ENCODE measurements at places on chromosomes 2 and 18. TPM values are rescaled to one million over a fixed set of nuclear protein-coding genes. Genes with fewer than 3 reads are reported as not detected.

The NPHP1 gene
- total RNA-seq = 3.3 TPM

The RSAD2 gene
- not detected for total RNA-seq

The SPATA3 gene
- not detected for total RNA-seq

The VWA3B gene
- total RNA-seq = not detected

The FOXD4L1 gene
- total RNA-seq = not detected

The DLGAP1 gene
- total RNA-seq = 6.0 TPM

The UCN gene
- total RNA-seq = 1.5 TPM

The XIRP2 gene
- total RNA-seq = not detected

The ATG16L1 gene
- total RNA-seq = 23.8 TPM

The FSHR gene
- not detected for total RNA-seq

GRCh38 chr2:7572450-7572849 lies 655.2 kb downstream of the RNF144A start:
- no peak for DNase-seq

DNA sequence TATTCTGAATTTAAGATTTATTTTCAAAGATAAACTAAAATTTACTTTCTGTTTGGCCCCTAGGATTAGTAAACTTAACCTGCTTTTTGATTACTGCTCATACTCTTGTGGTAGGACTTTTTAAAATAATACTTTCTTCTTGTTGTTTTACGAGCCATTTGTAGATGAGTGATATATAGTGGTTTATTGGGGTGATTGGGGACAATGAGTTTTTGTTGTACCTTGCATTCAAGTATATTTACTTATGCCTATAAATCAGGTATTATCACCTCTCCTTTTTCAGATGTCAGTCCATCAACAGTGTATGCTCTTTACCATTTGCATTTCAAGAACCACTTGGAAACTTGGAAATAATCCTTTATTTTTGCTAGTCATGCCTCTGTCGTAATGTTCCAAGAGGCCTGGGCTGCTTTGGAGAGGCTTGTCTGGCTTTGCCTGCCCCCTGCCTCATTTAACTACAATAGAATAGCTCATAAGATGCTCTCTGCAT lies 131.3 kb downstream of the COMMD1 start:
- DNase-seq = no peak

DNA sequence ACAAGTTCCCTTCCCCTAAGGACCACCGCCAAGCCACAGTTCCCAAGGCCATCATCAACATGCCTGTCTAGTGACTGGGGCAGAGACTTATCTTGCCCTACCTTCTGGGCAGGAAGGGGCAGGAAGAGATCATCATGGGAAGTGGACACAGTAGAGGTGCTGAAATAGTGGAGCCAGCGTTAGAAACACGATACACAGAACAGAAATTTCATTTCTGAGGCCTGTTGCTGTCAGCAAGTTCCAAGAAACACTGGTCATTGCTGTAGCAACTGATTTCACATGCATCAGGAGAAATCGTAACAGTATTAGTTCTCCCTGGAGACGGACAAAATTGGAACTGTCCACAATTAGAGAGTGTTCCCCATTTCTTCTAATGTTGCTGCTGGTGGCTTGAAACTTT lies 83.0 kb downstream of the COLEC12 start:
- no peak for DNase-seq

DNA sequence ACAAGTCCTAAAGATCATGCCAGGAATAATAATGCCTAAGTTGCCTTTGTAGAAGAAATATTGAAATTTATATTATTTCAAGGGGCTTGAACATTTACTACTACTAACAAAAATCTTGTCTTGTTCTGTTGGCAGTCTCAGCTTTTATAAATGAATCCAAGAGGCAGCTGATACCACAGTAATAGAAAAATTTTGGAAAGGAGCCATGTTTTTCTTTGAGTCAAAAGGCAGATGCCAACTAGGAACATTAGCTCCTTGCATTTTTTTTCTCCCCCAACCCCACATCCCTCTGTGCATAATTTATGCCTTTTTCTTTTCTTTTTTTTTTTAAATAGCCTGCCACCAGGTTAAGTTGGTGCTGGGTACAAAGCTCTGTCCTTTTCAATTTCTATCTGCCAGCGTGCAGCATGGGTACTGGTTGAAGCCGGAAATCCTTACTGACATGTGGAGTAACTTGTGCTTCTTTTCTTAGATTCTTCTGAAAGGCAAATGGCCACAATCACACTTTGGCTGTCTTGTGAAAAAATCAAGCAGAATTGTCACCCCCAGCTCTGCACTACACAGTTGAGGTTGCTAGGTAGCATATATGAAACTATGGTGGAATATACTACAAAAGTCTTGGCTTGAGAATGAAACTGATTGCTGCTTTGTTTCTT lies 98.8 kb downstream of the RHBDD1 start:
- no peak for DNase-seq

GRCh38 chr2:26241928-26242436 lies 2.5 kb downstream of the HADHA start:
- no peak for DNase-seq

DNA sequence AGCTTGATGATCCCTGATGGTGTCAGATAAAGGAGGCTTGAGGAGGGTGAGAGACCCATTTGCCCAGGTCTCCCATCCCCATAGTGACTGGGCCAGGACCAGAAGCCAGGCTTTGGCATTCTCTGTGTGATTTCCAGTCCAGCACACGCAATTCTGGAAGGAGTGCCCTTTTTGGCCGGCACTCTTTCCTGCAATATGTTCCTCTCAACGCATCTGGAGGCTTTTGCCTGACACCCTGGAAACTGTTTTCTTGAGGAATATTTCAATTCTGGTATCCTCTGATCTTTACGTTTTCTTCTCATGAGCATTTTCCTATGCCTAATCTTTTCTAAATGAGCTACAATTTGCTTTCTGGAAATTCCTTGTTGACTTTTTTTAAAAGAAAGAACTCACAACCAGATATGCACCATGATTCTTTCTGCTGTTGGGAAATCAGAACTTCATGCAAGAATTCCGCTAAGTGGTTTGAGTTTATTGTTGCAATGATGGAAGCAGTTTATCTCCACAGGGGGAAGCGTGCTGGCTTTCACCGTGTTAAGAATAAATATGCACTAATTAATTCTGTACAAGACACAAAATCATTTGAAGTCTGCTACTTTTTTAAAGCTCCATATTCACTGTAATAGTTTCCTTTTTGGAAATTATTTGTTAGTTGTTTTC lies 143.7 kb downstream of the NAPG start:
- no peak for DNase-seq

DNA sequence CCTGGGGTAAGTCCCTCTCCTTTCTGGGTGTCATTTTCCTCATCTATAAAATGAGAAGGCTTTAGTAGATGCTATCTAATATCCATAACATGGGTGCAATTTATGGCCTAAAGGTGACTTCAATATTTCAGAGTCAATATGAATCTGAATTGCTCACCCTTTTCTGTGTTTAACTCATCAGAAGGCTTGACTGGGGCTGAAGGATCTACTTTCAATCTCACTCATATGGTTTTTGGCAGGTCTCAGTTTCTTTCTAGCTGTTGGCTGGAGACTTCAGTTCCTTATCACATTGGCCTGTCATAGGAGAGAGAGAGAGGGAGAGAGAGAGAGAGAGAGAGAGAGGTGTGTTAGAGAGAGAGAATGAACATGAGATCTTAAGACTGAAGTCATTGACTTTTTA lies 343.7 kb upstream of the MEX3C start:
- DNase-seq = no peak

GRCh38 chr2:148814143-148814859 lies 60.7 kb upstream of the KIF5C start:
- DNase-seq = no peak

- DNase-seq = no peak
These were observed 112.5 kb downstream of the NEDD4L start for GRCh38 chr18:58156516-58156915.

DNA sequence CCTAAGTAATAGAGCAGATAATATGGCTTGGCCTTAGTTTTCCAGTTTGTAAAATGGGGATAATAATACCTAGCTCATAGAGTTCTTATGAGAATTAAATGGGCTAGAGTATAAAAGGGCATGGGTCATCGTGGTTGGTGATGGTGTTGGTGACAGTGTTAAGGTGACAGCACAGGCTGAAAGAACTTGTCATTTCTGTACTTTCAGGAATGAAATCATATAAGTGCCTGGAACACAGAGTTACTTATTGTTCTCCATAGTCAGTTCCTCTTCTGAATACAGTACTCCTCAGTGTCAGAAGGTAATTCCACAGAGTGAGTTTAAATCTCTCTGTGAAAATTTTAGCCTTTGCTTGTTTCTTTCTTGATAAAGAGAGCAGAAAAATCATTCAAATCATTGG lies 42.4 kb downstream of the KIF5C start:
- no peak for DNase-seq

- no peak for DNase-seq
These were observed 195.0 kb downstream of the LOXHD1 start for GRCh38 chr18:46461993-46462392.

GRCh38 chr2:165952741-165953211 lies 800 bp downstream of the TTC21B start:
- no peak for DNase-seq

- no peak for DNase-seq
These were observed 87.7 kb downstream of the BCL11A start for GRCh38 chr2:60465736-60466135.

DNA sequence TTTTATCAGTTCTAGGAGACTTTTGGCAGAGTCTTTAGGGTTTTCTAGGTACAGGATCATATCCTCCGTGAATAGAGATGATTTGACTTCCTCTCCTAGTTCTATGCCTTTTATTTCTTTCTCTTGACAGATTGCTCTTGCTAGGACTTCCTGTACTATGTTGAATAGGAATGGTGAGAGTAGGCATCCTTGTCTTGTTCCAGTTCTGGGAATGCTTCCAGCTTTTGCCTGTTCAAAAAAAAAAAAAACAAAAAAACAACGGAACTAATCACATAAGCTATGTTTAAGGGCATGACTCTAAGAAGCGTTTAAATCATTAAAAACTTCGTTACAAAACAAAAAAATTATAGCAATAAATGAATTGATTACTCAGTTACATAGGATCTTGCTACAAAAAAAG lies 145.7 kb downstream of the NUP35 start:
- DNase-seq = no peak

- DNase-seq = no peak
These were observed at the start of gene METTL8 for GRCh38 chr2:171433763-171434012. METTL8 (minus strand) TSS chr2:171433990; CDS start chr2:171392185, 41,805 bp downstream.

DNA sequence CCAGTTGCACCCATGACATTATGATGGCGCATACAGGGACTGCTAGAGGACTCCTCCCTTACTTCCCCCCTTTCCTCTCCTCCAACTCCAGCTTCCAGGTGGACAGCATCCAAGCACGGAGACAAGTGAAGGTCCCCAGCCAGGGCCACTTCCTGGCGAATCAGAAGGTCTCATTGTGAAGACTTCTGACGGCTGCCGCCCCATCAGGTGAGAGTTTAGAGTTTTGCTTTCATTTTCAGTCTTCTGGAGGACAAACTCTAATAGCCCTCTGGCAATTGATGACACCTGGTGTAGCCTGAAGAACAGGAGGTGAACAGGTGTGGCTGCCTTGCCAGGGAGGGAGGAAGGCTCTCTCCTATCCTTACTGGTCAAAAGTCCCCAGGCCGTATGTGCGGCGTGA lies 77.3 kb upstream of the KCNH7 start:
- peak; percentile 58 for DNase-seq

DNA sequence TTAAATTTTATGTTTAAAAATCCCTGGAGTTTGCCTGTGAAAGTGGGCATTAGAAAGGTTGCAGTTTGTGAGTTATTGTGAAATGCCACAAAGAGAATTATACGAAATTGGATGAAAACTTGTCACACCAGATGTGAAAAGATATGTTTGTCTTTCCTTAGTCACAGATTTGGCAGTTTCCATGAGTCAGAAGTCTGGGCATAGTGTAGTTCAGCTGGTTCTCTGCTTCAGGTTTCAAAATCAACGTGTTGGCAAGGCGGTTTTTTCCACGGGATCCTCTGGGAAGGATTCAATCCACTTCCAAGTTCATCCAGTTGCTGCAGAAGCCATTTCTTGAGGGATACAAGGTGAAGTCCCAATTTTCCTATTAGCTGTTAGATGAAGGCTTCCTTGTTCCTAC lies 658.0 kb upstream of the CDH2 start:
- DNase-seq = no peak

DNA sequence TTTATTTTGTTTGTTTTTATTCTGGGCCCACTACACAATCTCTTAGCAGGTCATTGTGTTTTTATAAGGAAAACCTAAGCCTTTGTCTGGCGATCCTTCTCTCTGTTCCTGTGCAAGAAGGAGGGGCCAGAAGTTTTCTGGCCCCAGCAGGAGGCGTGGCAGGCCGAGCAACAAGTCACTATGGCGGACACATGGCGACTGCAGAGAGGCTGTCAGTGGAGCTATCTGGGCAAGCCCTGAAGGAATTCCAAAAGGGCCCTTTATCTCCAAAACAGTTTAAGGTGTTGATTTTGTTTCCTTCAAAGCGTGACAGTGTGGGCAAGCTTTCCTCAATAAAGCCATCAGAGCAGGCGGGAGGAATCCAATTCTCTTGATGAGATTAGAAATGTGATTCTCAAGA lies 118.8 kb upstream of the CTAGE1 start:
- no peak for DNase-seq

- no peak for DNase-seq
These were observed 104.3 kb upstream of the CCDC195 start for GRCh38 chr2:224820283-224820991.

DNA sequence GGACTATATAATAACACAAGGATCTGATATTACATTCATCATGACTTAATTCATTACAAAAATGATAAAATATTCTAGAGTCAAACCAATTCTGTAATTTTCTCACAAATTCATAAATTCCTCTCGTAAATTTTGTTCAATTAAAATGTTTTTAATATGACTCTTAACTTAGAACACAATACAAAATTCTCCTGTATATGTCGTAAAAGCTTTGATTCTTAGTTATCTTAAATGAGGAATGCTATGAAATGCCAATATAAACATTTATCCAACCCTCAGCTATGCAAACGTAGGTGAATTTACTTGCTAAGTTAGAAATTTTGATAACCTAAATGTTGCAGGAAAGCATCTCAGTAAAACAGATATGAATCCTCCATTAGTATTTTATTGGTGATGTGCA lies 28.9 kb downstream of the ARHGAP15 start:
- no peak for DNase-seq

DNA sequence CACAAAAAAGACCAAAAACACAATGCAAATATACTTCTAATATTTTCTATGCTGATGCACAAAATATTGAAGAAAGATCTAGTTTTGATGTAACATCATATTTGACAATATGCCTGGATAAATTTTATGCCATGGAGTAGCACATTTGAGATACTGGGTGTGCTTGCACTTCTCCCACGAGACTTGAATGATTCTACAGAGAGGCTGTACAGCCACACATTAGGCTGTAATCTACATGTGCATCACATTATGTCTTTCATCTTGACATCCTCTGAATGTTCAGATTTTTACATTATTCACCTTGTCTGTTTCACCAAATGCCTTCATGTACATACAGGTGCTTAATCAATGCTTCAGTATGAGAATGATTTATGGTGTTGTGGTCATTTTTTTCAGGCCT lies 756.4 kb upstream of the CDH7 start:
- no peak for DNase-seq

- DNase-seq = no peak
These were observed 35.3 kb upstream of the PPP1CB start for GRCh38 chr2:28716265-28716865.

- DNase-seq = no peak
These were observed 14.6 kb downstream of the TMSB10 start for GRCh38 chr2:84919885-84920580.

- DNase-seq = no peak
These were observed 51.0 kb upstream of the CTDP1 start for GRCh38 chr18:79628416-79629248.

All from chondrocyte (in vitro differentiated cells).